Activated CD4-positive, alpha-beta memory T cell treated with anti-CD3 and anti-CD28 coated beads for 36 hours (primary cell): ENCODE measurements at places on chromosomes 11 and 22. TPM values are rescaled to one million over a fixed set of nuclear protein-coding genes. Genes with fewer than 3 reads are reported as not detected.
A peak's percentile ranks its signal among the peaks of the same experiment; 100 is the strongest.

GRCh38 chr11:19768815-19769214 is 56.2 kb downstream of the NAV2 start:
- no peak for DNase-seq

- DNase-seq: no peak
Observed at GRCh38 chr22:25623851-25624250, 59.4 kb downstream of the GRK3 start.

- no peak for DNase-seq
Observed at GRCh38 chr11:33449798-33450197, 192.6 kb downstream of the HIPK3 start.

- DNase-seq: no peak
Observed at GRCh38 chr11:69475141-69475865, 6.2 kb upstream of the LINC01488 start.

DNA sequence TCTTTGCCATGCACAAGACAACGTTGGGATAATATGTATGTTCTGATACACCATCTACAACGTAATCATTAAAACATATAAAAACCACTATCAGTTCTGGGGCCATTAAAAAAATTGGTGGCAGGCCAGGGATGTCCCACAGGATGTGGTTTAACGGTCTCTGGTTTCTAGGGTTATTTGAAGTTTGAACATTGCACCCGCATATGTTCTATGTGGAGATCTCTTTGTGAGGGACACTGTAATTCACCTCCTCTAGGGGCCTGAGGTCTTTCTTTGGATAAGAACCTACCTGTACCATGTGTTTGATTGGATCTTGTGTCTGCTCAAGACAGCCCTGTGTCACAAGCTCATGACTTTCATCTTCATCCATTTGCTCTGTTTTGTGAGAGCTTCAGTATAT is 73.2 kb downstream of the GGTLC2 start:
- DNase-seq: no peak

DNA sequence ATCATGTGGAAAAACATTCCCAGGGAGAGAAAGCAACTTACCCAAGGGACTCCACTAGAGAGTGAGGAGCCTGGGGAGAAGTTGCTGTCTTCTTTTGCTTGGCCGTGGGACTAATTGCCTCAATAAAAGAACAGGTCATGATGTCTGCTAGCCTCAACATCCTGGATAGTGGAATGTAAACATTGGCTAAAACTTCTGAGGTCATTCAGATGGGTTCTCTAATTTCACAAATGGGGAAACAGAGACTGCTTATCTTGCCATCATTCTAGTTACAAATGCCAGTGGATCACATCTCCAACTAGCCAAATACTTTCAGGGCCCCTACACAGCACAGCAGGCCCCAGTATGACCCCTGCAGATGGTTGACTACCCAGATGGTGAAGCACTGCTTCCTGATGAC is 28.4 kb upstream of the PAMR1 start:
- no peak for DNase-seq

- DNase-seq: no peak
Observed at GRCh38 chr22:48185071-48186055, 1422.9 kb downstream of the TBC1D22A start.

GRCh38 chr22:50702261-50702671 is 29.6 kb downstream of the SHANK3 start:
- DNase-seq: peak; percentile 14

DNA sequence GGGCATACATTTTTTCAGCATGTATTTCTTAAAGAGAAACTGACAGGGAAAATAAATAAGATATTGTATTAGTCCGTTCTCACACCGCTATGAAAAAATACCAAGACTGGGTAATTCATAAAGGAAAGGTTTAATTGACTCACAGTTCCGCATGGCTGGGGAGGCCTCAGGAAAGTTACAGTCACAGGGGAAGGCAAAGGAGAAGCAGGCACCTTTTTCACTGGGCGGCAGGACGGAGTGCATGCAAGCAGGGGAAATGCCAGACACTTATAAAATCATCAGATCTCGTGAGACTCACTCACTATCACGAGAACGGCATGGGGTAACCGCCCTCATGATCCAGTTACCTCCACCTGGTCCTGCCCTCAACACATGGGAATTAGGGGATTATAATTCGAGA is 44.2 kb downstream of the PPFIA1 start:
- DNase-seq: no peak

DNA sequence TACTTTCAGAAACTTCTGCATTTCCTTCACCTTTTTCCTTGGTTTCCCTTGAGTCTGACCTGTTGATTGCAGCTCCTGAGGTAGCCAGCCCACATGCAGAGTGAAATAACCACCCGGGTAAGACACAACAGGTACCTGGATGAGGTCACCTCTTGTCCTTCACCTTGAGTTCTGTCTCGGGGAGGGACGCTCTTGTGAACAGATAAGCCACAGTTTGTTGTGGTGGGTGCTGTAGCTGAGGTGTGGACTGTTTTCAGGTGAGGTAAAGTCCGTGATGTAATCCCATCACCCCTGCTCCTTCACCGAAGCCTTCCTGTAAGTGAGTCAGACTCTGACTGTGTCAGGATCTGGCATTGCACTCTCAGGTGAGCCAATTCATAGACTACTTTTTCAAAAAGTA is 183.1 kb downstream of the NAV2 start:
- DNase-seq: no peak

- DNase-seq: no peak
Observed at GRCh38 chr11:72985645-72986044, 156.5 kb downstream of the FCHSD2 start.

- no peak for DNase-seq
Observed at GRCh38 chr11:111153194-111153593, 92.3 kb upstream of the POU2AF2 start.

- DNase-seq: no peak
Observed at GRCh38 chr11:25769287-25769686, 562.6 kb upstream of the ANO3 start.

- DNase-seq: no peak
Observed at GRCh38 chr11:113644605-113645004, 61.5 kb downstream of the TMPRSS5 start.

GRCh38 chr11:41935241-41935640 is 475.8 kb upstream of the LRRC4C start:
- DNase-seq: no peak

- no peak for DNase-seq
Observed at GRCh38 chr22:47230741-47231140, 468.3 kb downstream of the TBC1D22A start.

DNA sequence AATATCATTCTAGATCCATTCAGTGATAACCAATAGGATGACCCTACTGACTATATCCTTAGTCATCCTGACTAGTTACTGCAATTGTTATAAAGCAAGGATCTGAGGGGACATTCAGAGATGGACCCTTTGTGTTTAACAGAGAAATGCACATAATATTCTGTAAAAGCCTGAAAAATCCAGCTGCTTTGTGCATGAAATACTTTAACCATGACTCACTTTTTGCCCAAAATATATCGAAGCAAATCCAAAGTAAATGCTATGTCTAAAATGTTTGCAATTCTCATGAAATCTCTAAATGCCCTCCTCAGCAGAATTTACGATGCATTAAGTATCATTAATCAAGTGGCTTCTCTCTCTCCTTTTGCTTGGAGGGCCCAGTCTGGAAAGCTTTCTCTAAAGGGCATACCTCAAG is 178.8 kb upstream of the MTMR2 start:
- no peak for DNase-seq

- no peak for DNase-seq
Observed at GRCh38 chr22:43859621-43860020, 2.7 kb downstream of the SULT4A1 start.

DNA sequence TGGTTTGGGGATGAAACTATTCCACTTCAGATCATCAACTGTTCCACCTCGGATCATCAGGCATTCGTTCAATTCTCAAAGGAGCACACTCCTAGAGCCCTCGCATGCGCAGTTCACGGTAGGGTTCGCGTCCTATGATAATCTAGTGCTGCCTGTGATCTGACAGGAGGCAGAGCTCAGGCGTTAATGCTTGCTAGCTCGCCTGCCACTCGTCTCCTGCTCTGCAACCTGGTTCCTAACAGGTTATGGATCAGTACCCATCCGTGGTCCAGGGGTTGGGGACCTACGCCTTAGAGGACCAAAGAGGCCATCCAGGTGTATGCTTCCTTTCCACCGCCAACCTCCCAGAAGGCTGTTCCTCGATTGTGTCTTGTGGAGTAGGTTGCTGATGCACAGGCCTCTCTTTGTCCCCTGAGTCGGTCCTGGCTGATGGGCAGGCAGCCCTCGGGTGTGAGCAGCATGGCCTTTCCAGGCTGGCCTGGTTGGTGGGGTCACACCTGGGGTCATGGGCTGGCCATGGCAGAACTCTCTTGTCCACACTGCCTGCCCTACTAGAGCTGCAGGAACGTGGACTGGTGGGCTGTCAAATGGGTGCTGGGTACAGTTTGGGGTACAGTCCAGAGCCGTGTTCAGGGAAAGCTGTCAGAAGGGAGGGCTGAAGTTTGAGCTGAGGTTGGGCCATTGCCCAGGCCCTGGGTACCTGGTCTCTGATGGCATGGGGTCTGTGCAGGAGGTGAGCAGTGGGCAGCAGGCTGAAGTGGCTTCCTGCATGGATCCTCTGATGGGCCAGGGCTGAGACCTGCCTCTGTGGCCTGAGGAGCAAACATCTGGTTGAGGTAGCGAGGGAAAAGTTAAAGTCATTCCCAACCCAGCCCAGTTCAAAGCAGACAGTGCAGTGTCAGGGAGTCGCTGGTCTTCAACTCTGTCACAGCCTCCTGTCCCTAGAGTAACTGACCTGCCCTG is 11.1 kb downstream of the PRDM11 start:
- DNase-seq: no peak

- DNase-seq: no peak
Observed at GRCh38 chr11:30936491-30936890, 350.3 kb upstream of the MPPED2 start.

DNA sequence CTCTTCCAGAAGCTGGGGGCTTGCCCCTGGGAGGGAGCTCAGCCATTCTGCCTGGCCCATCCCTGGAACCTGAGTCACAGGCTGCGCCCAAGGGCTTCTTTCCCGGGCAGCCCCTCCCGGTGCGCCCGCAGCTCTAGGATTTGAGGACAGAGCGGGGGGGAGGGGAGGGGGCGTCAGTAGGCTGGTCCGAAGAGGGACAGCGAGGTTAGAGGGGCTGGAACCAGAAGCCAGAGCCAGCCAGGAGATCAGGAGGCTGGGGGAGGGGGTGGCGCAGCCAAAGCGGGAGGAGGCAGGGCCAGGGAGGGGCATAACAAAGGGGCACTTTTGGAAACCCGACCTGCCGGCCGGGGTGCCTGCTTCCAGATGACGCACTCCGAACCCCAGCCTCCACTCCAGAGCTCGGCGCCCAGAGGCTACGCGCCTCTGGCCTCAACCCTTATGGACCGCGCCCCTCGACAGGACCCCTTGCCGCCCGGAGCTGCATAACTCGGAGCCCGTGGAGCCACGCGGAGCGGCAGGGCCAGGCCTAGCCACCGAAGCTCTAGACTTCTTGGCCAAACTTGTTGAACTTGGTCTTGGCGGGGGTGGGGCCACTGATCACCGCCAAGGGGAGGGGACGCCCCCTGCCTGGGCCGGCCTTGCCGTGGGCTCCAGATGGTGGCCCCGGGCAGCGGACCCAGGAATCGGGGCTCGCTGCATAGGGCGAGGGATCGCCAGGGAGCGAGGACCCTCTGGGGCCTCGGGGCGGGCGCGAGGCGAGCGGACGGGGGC is 744 bp downstream of the PACSIN3 start:
- DNase-seq: no peak

GRCh38 chr11:111066846-111067245 is 178.7 kb upstream of the POU2AF2 start:
- no peak for DNase-seq

DNA sequence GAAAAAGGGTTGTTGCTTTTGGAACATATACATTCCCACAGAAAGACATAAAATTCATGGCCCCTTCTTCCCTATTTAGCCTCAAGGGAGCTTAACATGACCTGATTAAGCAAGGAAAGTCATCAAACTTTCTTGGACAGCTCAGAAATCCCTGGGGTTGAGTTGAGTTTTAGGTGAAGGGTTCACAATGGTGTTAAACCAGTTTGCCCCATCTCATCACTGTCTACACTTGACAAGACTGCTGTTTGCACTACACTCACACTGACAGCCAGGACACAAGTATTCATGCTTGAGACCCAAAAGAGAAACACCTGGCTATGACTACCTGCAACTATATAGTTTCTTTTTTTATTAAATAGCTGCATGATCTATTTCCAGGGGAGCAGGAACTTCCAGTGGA is 209.8 kb upstream of the TMEM45B start:
- DNase-seq: no peak

DNA sequence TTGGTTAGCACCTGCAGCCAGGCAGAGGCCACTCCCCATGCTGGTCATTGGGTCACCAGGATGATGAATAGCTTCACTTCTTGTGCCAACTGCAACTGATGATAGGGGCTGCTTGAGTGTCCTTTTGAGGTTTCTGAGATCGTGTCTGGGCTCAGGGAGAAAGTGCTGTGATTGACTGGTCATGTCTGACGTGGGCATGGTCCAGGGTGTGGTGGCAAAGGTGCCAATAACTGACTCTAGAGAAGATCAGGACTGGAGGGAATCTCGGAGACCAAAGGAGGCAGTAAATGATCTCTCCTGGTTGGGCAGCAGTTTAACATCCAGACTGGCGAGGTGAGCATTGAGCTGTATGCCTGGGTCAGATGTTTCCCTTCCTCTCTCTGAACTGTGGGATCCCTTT is 10.0 kb upstream of the SLC22A6 start:
- DNase-seq: no peak

DNA sequence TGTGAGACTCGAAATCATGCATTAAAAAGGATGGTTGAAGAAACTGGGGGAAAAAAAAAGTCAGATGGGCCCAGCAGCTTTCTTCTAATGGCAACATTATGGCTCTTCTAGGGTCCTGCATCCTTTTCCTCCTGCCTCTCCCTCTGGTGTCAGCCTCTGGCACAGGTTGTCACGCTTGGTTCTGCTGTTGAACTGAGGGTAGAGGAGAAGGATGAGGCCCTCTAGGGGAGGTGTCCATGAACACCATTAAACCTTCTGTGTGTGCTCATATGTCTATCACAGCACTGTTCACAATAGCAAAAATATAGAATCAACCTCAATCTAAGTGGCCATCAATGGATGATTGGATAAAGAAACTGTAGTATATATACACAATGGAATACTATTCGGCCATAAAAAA is 36.0 kb downstream of the BUD13 start:
- DNase-seq: no peak

GRCh38 chr11:74532501-74533246 is 39.1 kb upstream of the LIPT2 start:
- DNase-seq: no peak

The SMCO4 gene
- total RNA-seq: 41.2 TPM

The BTBD18 gene
- total RNA-seq: not detected

The C11orf52 gene
- not detected for total RNA-seq

The UPK3A gene
- total RNA-seq: not detected

The KDELR3 gene
- 0.97 TPM for total RNA-seq

The PIH1D2 gene
- total RNA-seq: 0.56 TPM

The CSTF3 gene
- 33.7 TPM for total RNA-seq

The CARD18 gene
- total RNA-seq: not detected

The MIOX gene
- 0.39 TPM for total RNA-seq

The RAG2 gene
- not detected for total RNA-seq

The MAJIN gene
- 0.21 TPM for total RNA-seq
